ENCODE measurements at places on chromosomes 4 and X. TPM values are rescaled to one million over a fixed set of nuclear protein-coding genes. Genes with fewer than 3 reads are reported as not detected.

DNA sequence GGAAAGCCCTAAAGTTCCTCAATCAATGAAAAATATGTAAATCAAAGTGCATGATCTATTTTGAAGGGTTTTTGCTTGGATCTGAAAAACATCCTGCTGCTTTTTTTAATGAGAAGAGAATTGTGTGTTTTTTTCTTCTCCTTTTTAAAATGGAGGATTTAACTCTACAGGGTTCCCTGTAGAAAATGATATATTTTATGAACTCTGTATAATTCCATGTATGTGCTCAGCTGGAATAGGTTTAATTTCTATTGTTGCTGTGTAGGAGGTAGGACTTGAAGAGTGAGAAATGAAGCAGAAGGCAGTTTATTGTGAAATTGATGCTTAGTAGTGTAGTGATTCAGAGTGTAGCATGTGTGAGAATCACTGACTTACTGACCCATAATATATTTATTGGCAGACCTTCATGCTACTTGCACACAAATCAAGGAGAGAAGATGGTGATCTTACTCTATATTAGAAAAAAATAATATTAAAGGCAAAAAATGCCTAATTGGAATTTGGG, 286.8 kb upstream of the FSTL5 start:
- DNase-seq, result no peak

- DNase-seq, result peak; percentile 44
Measured at GRCh38 chrX:39492497-39493162, 605.1 kb downstream of the BCOR start.

Gene ARL13A
- polyA plus RNA-seq, result not detected

DNA sequence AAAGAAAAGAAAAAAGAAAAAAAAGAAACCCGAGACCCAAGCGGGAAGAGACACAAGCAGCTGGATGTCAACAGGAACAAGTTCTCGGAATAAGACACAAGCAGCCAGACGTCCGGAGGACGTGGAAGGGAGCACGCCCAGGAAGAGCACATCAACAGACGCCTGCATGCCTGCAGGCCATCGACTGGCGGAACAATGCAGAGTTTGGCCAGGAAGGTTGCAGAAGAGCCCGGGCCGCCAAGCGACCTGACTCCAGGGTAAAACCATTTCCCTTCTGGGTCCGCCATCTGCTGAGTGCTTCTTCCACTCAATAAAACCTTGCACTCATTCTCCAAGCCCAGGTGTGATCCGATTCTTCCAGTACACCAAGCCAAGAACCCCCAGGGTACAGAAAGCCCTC, 95.6 kb upstream of the PRR32 start:
- no peak for DNase-seq

Gene LRCH2
- polyA plus RNA-seq, result not detected

DNA sequence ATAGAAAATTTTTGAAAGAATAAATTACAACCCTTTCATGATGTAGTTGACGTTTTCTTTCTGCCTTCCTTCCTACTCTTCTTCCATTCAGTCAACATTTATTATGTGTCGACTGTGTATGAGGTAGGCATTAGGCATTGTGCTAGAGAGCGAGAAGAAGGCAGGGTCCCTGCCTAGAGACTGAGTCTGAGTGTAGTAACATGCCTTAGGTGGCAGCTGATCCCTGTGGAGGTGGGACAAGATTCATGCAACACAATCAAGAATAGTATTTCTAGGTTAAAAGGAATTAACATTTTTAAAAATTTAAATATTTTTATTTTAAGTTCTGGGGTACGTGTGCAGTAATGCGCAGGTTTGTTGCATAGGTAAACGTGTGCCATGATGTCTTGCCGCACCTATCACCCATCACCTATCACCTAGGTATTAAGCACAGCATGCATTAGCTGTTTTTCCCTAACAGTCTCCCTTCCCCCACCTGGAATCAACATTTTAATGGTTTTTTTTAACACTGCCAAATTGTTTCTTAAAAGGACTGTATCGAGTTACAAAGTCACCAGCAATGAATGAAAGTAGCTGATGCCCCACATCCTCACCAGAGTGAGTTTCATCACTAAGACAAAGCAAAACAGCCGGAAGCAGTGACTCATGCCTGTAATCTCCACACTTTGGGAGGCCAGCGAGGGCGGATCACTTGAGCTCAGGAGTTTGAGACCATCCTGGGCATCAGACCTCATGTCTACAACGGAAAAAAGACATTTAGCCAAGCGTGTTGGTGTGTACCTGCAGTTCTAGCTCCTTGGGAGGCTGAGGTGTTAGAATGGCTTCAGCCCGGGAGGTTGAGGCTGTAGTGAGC, 84.0 kb downstream of the WWC2 start:
- DNase-seq, result no peak

DNA sequence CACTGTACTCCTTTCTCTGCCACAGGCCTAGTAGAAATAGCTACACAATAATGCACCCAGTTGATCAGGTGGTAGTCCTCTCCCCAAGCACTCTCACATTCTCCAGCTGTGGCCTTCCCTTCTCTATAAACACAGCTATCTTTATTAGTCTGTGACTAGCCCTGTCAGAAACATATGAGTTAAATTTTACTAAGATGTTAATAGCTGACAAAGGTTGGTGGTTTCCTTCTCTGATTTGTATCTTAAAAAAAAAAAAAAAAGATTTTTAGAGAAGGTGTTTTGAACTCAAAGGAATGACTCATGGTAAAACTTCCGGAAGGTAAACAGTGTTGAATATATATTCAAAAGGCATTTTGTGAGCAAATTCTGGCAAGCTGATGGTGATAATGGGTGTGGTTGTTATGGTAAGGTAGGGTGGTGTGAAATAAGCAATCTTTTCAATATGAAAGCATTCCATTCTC, 327.4 kb downstream of the PPP3CA start:
- peak; percentile 45 for DNase-seq
